Inflammatory macrophage (primary cell): ENCODE measurements at places on chromosomes 3 and 15.

GRCh38 chr3:134640872-134641470, 9.9 kb downstream of the KY start:
- peak; percentile 26 for DNase-seq

- DNase-seq = peak; percentile 15
These were observed 279.7 kb upstream of the GOLGA6L4 start for GRCh38 chr15:83955806-83956265.

GRCh38 chr15:34718681-34719665, 35.8 kb downstream of the GJD2 start:
- no peak for DNase-seq

GRCh38 chr3:169118666-169119370, 544.7 kb downstream of the MECOM start:
- DNase-seq = no peak

GRCh38 chr3:193905541-193906396, 230.2 kb upstream of the HES1 start:
- no peak for DNase-seq

DNA sequence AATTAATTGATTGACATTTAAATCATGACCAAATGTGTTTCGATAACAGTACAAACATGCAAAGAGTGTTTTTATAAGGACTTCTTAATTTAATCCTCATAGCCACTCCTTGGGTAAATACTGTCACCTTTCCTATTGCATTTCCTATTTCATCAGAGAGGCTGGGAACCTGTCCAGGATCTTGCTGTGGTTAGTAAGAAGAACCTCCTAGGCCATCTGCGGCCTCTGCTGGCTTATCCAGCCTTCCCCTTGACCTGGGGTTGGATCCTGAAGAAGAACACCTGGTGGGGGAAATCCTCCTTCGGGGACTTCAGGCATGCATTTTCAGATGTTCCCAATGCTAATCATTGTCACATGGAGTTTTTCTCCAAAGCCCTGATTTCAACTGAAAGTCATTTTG, 25.5 kb downstream of the GLDN start:
- no peak for DNase-seq

DNA sequence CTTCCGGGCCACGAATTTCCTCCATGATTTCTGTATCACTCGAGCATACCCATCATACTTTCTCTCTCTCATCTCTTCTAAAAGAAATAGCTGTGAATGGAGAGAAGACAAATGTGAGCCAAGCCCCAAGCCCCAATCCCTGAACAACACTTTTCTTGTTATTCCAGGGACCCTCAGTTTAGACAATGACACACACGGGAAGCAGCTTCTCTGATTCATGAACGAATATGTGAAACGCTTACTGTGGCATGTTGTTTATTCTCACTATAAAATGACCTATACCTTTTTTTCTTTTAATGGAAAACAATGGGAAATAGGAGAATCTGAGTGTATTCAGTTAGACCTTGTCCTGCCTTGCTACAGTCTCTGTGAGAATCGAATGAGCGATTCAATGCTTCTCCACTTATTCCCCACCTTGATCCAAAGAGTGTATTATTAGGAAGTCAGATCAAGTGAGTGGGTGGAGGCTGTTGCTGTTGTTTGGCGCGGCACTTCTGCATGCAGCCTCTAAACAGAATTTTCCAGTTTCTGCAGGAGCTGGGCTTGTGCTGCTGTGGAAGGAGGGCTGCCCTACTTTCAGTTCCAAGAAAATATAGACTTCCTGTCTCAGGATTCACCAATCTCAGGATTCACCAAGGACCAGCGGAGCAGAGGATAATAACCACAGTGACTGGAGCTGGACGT, 32.4 kb upstream of the LDHAL6B start:
- peak; percentile 67 for DNase-seq

DNA sequence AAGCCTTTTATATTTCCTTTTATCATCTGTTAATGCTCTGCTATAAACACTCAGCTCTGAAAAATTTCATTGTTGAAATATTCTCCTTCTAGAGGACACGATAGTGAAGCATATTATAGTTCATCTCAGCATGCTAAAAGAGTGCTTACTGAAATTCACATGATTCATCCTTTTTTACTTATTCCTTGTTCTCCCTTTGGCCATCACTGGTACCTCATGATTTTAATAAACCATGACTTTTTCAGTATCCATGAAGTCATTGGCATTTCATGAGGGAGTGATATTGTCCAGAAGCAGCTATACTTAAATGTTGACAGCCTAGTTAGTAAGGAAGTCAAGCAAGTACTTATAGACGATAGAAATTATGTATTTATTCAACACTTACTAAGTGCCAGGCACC, 112.7 kb downstream of the PROS1 start:
- no peak for DNase-seq

GRCh38 chr3:147613725-147614124, 204.6 kb downstream of the ZIC1 start:
- no peak for DNase-seq

DNA sequence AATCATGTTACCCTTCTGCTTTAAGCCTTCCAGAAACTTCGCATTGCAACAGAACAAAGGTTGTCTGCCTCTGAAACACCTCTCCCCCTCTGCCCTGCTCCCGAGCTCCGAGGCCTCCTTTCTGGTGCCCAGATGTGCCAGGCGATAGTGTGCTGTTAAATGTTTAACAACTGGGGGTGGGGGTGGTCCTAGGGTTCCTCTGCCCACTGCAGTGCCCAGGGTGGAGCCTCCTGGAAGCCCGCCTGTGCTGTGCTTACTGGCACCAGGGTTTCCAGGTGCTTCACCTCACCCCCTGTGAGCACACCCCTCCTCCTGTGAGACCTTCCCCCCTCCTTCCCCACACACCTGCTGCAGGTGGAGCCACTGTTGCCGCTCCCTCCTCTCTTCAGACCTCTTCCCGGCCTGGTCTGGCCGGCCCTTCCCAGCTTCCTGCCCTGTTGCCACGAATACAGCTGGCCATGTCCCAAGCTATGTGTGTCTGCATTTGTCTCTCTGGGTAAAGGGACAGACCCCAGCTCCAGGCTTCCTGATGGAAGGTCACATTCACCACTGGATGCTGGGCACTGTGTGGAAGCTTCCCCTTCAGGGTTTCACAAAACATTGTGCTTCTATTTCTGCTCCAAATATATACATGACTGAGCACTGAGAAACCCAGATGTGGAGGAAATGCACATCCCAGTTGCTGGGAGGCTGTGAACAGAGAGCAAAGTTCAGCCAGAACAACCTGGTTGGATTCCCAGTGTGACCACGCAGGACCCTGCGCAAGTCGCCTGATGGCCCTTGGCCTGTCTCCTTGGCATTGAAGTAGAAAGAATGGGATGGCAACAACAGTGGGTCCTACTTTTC, 37.2 kb downstream of the MGLL start:
- no peak for DNase-seq

DNA sequence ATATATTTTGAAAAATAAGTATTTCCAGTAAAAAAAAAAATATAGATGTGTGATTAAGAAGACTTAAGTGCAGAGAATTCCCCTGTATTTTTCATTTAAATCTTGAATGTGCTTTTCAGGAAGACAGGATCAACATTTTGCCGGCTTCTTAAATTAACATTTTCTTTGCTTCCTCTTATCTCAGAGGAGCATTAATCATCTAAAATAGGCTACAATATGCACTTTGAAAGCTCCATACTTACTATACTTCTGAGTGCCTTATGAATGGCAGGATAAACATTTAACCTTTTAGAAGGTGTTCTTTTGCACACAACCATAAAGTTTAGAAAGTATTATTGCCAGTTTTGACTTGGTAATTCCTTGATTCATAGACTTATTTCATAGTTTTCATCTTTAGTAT, 164.3 kb downstream of the ECT2 start:
- DNase-seq = no peak

DNA sequence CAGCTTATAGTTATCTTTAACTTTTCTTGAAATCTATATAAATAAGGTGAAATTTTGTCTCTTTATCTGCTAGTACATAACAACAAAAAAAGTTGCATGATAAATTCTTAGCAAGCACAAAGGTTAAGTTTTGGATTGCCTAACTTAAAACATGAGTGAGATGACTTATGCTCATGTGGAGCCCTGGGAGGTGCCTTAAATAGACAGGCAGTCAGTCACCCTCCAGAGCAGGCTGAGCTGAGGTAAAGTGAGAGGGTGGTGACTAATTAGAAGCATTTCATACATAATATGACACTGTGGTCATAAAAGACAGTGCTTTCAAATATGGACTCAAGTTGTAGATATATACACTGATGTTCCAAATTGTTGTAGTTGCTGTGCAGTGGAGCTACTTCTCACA, 14.6 kb upstream of the MME start:
- DNase-seq = peak; percentile 96
